ENCODE measurements at places on chromosomes 11 and 22. TPM values are rescaled to one million over a fixed set of nuclear protein-coding genes. Genes with fewer than 3 reads are reported as not detected.

DNA sequence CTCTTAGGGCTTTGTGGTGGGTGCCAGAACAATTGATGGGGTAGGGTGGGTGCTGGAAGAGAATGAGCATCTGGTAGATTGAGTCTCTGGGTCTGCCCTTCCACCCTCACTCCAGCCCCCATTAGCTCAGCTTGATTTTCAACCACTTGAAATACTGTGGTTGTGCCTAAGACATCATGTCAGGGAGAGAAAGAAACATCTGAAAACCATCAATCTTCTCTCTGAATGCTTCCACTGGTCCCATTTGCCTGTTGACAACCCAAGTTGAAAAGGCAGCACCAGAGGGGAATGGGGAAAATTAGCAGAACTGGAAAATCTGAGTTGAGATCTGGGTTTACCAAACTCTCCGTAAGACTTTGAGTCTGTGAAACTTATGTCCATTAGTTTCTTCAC, 26.1 kb downstream of the CD44 start:
- DNase-seq: no peak

GRCh38 chr11:73017024-73017751, 124.9 kb downstream of the FCHSD2 start:
- DNase-seq: no peak

Gene MIAT
- total RNA-seq: 80.9 TPM

Gene EPS8L2
- total RNA-seq: 9.6 TPM

Gene CD248
- 41.1 TPM for total RNA-seq

GRCh38 chr11:40340911-40341310, 1118.5 kb downstream of the LRRC4C start:
- DNase-seq: no peak

- peak; percentile 23 for DNase-seq
Measured at GRCh38 chr22:38455530-38456271, 702 bp upstream of the KCNJ4 start.

- no peak for DNase-seq
Measured at GRCh38 chr11:105582497-105582896, 27.4 kb upstream of the GRIA4 start.

DNA sequence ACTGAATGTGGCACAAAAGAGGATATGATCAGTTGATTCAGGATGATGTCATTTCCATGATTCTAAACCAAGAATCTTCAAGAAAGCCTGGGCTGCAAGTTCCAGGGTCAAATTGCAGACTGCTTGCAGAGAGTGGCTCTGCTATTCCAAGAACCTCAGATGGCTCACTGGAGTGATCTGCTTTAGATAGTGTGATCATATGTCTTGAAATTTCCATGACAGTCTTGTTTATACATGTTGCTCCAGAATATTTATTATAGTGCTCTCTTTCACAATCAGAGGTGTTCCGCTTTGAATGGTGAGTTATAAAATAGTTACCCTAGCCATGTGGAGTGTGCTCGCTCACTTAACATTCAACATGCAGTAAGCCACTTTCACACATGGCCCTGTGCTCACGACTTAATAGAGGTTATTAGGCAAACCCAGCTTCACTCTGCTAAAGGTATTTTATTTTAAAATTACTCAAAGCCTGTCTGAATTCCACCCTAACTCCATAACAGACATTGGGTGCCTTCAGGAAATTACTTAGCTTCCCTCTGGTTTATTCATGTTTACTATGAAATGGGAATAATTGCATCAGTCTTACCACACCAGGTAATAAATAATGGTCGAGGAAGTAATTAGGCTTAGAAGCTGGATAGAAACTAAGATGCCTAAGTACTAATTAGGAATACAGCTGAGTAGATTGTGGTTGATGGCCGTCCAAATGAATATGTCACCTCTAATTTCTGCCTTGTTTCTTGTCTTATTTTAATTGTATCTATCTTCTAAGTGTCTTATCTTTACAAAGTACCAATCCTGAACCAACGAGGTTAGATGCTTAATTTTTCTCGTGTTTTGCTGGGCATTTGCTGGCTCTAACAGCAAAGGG, 187.9 kb downstream of the ETS1 start:
- DNase-seq: no peak

Gene ANKK1
- total RNA-seq: 0.43 TPM

DNA sequence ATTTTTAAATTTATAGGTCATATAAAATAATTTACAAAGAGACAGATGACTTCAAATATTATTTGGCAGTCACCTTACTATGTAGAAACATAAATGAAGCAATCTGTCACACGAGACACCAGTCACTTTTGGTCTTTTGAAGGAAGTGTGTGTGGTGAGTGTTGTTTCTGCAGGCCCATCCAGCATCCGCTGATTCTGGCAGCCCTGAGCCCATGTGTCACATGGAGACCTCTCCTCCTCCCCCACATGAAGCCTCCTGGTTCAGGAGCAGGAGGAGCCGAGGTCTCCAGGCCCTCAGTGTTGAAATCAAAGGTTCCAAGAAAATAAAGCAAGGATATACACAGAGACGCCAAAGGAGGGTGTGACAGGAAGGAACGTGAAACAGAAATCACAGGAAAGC, 60.1 kb downstream of the ARFGAP3 start:
- DNase-seq: no peak

Gene SYT9
- total RNA-seq: not detected

Gene SLC37A2
- total RNA-seq: 0.16 TPM

- no peak for DNase-seq
Measured at GRCh38 chr11:119108857-119109221, 1.7 kb downstream of the C2CD2L start.

DNA sequence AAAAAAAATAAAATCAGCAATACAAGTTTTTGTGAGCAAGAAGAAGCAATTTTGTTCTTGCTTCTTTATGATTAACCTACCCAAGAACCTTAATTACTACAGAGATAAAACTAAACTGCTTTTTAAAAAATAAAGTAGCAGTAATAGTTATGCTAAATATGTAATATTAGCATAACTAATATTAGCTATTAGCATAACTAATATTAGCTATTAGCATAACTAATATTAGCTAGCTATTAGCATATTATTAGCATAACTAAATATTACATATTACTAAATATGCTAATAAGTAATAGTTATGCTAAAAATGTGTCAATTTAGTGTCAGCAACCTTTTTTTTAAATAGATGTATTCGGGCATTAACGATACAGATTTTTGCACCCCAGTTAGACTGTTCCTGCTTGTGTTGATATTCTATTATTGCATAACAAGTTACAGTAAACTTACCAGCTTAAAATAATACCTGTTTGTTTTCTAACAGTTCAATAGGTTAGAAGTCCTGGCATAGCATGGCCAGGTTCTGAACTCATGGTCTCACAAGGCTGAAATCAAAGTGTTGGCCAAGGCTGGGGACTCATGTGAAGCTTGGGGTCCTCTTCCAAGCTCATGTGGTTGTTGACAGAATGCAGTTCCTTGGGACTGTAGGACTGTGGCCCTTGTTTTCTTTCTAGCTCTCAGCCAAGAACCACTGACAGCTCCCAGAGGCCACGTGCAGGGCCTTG, 48.4 kb downstream of the PDHX start:
- DNase-seq: no peak

- peak; percentile 84 for DNase-seq
Measured at GRCh38 chr22:37457093-37457893, 28.9 kb downstream of the MFNG start.

DNA sequence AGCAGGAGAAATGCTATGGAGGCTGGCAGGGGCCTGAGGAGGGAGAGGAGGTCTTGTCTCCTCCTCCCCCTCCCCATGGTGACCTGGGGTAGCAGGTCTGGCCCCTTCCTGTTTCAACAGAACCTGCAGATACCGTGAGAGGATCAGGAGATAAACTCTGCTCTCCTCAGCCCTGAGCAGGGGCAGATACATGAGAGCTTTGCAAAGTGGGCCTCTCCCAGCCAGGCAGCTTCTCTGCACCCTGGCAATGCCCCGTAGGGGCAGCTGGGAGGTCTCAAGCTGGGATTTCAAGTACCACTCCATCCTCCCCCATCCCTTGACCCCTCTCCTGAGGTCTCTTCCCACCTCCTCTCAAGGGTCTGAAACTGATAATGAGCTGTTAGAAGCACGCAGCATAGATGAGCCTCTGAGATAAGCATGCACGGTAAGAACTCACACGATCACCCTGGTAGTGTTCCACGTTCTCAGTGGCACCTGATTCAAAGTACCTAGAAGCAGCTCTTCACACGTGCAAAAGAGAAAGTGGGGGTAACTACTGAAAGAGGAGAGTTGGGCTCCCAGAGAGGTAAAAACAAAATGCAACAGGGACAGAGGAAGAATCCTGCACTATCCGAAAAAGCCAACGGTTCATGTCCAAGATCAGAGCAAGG, 4.9 kb upstream of the CCDC86 start:
- DNase-seq: no peak

Gene INPPL1
- 119 TPM for total RNA-seq

- DNase-seq: no peak
Measured at GRCh38 chr11:35035894-35036408, 103.0 kb upstream of the CD44 start.

DNA sequence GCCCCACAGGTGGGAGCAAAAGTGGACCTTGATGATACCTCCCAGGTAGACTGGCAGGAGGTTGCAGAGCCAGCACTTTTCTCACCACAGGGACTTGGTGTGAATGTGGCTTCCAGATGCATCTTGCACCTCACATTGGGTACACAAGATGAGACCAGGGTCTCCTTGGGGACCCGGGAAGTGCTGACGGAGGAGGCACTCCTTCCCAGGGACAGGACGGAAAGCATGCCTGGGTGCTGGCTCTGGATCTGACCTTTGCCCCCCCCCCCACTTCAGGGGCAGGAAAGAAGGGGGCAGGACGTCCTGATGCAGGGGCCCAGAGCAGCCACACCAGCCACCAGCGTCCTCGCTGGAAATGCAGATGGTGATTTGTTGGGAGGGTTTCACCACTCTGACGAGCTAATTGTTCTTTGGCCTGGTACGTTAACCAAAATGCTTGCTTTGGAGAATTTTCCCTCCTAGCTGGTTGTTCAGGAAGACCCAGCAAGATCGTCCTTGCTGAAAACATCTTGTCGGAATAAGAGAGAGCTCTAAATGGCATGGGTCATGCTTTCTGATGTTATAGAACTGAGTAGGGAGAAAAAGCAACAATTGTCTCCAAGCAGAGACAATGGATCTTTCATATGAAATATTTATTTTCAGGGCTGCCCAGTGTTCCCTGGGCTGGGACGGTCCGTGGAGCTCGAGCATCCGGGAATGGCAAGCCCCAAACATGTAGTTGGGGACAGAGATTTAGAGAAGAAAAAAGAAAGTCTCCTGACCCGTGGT, 74.4 kb upstream of the PPARA start:
- no peak for DNase-seq

- DNase-seq: no peak
Measured at GRCh38 chr11:116168459-116168787, 604.4 kb downstream of the BUD13 start.

DNA sequence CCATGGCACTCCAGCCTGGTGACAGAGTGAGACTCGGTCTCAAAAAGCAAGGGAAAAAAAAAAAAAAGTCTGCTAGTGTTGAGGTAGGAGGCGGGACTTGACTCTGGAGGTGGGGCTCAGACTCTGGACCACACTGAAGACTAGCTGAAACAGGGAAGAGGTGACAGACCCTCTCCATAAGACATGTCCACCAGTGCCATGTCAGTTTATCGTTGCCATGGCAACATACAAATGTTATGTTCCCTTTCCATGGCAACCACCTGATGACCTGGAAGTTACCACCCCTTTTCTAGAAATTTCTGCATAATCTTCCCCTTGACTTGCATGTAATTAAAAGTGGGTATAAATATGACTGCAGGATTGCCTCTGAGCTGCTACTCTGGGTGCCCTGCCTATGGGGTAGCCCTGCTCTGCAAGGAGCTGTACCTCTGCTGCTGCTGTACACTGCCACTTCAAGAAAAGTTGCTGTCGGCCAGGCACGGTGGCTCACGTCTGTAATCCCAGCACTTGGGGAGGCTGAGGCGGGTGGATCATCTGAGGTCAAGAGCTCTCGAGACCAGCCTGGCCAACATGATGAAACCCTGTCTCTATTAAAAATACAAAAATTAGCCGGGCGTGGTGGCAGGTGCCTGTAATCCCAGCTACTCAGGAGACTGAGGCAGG, 55.1 kb downstream of the KIAA1671 start:
- DNase-seq: no peak

Gene OR4A16
- not detected for total RNA-seq

DNA sequence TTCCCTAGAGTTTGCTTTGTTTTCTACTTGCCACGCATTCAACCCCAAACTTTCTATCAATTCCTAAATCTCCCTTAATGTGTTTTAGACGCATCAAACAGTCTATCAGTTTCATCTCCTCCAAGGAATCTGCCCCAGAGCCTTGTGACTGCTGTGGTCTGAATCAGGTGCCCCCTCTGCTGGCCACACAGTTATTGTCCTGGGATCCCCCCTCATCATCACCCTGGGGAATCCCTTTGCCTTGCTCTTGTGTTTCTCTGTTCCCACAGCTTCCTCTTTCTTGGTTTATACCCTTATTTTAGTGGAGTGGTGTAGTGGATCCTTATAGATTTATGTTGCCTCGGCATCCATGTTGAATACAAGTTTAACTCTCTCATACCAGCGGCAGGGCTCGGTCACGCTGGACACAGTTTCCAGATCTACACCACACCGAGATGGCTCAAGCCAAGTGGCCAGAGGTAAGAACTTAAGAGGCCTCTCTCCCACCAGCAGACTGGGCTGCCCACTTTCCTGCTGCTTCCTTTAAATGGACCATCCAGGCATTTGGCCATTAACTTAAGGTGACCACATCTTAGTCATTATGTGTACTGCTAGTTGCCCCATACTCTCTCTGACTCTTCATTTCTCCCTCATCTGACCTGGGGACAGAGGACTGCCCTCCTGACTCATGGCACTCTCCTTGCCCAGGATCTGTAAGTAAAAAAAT, 8.2 kb downstream of the UPB1 start:
- DNase-seq: peak; percentile 79

DNA sequence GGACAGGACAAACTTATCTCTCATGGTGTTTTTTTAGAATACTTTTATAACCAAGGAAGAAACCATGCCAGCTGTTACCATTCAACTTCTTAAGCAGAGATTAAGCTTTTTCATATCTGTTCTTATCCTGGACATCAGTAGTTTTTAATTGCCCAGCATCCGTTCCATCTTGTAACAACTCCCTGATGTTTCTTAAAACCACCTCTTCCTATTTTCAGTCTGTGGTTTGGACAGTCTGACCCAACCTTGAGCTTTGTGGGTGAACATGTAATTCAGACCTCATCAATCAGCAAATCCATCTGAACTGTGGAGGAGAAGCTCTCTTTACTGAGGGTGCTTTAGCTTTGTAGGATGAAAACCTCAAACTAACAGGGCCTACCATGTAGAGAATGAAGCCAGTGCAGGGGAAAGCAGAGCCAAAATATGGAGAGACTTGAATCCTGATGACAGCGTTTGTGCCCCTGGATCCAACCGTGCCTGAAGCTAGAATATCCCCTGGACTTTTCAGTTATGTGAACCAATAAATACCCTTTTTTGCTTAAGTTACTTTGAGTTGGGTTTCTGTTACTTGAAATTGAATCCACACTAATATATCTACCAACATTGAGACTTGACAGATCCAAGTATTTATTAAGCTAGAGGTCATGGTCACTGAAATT, 9.4 kb downstream of the TUG1 start:
- no peak for DNase-seq
